ENCODE measurements at places on chromosomes 16 and 17.

DNA sequence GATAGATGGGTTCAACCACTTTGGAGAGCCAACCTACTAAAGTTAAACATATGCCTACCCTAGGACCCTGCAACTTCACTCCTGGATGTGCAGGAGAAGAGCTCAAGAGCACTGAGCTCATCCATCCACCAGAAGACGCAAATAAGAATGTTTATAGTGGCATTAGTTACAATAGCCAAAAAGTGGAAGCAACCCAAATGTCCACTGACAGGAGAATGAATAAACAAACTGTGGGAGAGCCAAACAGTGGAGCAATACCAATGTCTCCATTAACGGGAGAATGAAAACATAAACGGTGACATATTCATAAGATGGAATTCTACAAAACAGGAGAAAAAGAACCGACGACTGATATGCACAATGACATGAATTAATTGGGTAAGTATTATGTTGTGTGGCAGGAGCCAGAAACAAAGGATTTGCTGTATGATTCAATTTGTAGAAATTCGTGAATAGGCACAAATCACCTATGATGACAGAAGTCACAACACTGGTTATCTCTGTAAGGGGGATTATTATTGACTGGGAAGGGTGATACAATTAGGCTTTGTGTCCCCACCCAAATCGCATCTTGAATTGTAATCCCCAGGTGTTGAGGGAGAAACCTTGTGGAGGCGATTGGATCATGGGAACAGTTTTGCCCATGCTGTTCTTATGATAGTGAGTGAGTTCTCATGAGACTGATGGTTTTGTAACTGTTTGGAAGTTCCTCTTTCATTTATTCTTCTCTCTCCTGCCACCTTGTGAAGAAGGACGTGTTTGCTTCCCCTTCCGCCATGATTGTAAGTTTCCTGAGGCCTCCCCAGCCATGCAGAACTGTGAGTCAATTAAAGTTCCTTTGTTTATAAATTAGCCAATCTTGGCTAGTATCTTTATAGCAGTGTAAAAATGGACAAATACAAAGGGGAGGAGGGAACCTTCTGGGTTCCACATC is 57.9 kb upstream of the PLCG2 start:
- DNase-seq = no peak

GRCh38 chr16:20937736-20938135 is 37.2 kb downstream of the LYRM1 start:
- no peak for DNase-seq

DNA sequence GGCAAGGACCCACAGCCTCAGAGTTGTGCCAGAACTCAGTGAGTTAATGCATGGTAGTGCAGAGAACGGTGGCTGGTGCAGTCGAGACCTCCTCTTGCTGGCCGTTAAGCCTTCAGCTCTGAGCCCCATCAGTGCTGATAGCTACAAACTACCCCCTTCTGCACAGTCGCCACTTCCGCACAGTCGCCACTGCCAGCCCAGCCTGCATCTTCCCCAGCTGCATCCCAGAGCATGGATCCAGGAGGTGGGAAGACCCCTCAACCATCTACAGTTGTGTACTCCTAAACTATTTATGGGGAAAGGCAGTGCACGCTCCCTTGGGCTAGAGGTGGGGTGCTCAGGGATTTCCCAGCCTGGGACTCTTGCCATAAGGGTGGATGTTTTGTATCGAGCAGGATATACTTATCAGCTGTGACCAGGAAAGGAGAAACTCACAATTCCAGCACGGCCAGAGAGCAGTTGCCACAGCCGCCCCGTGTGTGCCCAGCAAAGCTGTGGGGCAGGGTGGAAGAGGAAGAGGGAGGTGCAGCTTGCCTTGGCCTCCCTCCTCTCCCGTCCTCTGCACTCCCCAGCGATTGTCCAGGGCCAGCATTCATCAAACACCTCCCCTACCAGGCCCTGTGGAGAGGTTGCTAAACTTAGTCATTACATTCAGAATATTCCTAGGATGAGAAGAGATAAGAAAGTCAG is 49.5 kb upstream of the CMIP start:
- DNase-seq = no peak

- no peak for DNase-seq
These were observed 83.3 kb downstream of the C16orf95 start for GRCh38 chr16:87233928-87234327.

DNA sequence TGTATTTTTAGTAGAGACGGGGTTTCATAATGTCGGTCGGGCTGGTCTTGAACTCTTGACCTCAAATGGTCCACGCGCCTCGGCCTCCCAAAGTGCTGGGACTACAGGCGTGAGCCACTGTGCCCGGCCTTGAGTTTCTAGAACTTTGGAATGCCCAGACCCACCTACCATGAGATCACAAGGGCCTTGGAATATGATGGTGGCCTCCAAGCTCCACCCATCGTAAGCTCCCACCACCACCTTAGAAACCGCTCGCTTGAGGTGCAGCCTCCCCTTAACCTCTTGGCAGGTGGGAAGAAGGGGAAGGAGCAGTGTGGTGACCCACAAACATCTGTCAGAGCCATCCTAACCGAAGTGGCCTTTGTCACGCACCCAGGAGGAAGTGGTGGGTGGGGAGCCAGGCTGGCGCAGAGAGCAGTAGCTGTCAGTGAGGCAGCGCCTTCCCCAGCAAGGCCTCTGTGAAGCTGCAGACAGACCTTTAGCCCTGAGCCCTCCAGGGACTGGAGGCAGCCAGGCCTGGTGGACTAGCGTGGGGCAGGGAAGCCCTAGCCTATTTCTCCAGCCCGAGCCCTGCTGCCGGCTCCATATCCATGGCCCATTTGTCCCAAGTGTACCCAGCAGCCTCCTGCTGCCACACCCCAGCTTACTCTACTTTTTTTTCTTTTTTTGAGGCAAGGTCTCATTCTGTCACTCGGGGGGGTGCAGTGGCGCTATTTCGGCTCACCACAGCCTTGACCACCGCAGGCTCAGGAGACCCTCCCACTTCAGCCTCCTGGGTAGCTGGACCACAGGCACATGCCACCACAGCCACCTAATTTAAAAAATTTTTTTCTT is 13.1 kb upstream of the SEPHS2 start:
- peak; percentile 84 for DNase-seq

- DNase-seq = no peak
These were observed 32.7 kb upstream of the SLC6A2 start for GRCh38 chr16:55622930-55623561.

- no peak for DNase-seq
These were observed 18.5 kb upstream of the ARL4D start for GRCh38 chr17:43380307-43380706.

- no peak for DNase-seq
These were observed 150.9 kb downstream of the MRM1 start for GRCh38 chr17:36752096-36752888.

DNA sequence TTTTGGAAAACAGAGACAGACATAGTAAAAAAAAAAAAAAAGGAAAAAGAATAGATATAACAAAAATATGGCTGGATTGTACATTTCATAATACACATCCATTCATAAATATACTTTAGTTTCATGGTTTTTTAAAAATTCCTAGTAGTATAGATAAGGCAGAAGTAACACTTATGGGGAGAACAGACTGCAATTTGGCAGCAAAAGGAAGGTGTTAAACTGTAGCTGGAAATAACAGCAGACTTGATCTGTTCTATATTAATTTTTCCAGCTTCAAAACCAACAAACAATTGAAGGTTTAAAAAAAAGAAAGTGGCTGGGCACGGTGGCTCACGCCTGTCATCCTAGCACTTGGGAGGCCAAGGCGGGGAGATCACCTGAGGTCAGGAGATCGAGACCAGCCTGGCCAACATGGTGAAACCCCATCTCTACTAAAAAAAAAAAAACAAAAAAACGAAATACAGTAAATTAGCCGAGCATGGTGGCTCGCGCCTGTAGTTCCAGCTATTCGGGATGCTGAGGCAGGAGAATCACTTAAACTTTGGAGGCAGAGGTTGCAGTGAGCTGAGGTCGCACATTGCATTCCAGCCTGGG is 191.8 kb downstream of the SPECC1 start:
- DNase-seq = no peak

DNA sequence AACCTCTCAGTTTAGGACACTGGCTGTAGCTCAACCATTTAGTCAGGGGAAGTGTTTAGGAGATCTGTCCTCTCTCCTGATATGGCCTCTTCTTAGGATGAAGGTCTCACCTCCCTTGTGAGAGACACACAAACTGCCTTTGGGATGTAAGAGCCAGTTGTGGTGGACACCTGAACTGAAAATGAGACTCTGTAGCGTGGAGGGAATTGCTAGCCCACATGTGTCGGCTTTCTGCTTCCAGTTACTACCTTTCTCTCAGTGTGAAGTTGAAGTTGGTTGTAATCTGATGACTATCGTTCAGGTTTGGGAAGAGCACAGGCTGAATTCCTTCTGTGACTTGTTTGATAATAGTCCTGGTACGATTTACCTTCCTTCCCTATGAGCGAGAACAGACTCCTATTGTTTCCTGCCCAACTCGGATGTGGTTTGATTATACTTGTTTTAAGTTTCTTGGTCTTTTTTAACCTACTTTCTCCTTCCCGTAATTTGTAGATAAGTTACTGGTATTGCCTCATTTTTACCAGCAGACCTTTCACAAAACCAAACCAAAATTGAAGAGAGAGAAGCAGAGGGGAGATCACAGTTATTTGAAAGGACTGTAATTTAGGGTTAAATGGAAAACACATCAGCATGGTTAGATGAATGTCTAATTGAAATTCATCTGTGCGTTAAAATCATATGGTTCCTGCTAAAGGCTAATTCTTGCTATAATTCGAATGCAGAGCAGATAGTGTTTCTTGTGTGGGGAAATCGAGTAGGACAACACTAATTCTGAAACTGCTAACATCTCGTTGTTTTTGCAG is 43.2 kb downstream of the CLEC16A start:
- DNase-seq = no peak

- no peak for DNase-seq
These were observed 365.9 kb upstream of the ERCC4 start for GRCh38 chr16:13554005-13554404.

GRCh38 chr17:29179232-29180033 is 765 bp downstream of the MYO18A start:
- DNase-seq = no peak

DNA sequence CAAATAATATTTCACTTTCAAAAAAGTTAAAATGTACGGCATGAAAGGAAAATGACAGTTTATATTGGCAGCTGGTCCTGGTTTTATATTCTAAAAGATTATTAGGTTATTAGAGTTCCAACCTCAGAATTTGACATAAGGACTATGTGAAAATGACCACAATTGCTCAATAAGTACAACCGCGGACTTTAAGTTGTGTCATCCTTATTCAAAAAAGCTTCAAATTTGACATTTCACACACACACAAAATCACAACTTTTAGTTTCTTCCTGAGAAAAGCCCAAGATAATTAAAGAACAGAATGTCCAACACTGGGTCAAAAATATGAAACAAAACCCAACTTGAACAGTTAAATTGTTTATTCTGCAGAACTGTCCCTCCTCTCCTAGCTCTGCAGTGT is 133.2 kb upstream of the AXIN2 start:
- DNase-seq = no peak

- DNase-seq = no peak
These were observed 44.4 kb downstream of the HAPSTR1 start for GRCh38 chr16:9135797-9136196.

DNA sequence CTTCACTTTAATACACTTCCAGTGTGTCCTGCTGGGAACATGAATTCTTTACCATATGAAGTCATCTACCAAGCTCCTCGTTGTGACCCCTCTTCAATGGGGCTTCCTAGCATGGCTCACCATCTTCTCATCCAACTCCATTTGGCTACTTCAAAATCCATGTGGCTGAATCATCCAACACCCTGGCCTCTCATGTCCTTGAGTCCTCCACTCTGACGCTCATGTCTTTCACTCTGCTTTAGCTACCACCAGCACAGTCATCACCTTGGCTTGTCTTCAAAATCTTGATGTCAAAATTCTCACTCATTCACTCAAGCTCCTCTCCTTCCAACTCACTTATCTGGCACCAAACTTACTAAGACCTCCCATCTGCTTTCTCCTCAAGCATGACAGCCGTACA is 35.8 kb downstream of the AMFR start:
- DNase-seq = no peak

DNA sequence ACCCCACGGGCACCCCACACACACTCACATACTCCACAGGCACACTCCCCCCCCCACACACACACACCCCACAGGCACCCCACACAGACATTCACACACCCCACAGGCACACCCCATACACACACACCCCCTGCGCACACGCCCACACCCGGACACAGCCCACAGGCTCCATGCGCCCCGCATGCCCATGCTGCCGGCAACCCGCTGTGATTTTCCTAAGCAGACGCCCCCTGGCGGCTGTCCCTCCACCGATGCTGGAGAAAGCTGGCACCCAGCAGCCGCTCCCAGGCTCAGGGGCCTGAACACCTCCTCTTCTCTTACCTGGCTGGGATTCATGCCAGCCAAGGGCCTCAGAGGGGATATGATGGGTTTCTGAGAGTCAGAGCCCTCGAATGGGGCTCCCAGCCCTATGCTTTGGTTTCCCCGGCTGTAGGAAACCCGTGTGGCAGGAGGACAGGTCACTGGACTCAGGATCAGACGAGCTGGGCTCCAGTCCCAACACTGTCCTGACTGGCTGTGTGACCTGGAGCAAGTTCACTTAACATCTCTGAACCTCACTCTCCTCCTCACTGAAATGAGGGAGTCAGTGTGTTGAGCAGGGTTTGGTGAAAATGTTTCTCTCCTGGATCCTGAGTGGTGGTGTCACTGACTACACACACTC is 19.6 kb upstream of the TNFRSF13B start:
- DNase-seq = peak; percentile 67

GRCh38 chr17:46732754-46733398 is 85.6 kb downstream of the WNT3 start:
- DNase-seq = no peak

GRCh38 chr17:58918884-58919283 is 163.2 kb downstream of the PPM1E start:
- no peak for DNase-seq
